ENCODE measurements at places on chromosomes 1 and 21. TPM values are rescaled to one million over a fixed set of nuclear protein-coding genes. Genes with fewer than 3 reads are reported as not detected.

CELA3A gene
- total RNA-seq, result not detected

AMPD1 gene
- total RNA-seq, result not detected

SYT6 gene
- total RNA-seq, result not detected

HSD11B1 gene
- total RNA-seq, result 20.3 TPM

MRPL9 gene
- 86.5 TPM for total RNA-seq

GRCh38 chr1:38153778-38154470 is 107.3 kb upstream of the POU3F1 start:
- no peak for DNase-seq

GRCh38 chr1:219000631-219001030 is 173.0 kb upstream of the LYPLAL1 start:
- DNase-seq, result no peak

DNA sequence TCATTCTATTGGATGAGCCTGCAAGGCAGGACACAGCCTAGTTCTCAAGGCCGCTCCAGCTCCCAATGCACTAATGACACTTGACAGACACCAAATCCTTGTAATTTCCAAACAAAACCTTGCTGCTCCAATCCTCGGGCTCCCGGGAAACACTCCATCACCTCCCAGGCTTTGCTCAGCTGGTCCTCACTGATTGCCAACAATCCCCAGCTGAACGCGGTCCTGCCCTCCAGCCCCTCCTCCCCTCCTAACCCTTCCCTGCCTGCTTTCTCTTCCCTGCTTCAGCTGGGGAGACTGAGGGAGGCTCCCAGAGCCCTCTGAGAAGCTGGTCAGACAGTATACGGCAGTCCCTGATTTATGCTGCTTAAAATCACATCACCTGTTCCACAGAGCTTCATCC is 114.4 kb upstream of the TNR start:
- DNase-seq, result no peak

DNA sequence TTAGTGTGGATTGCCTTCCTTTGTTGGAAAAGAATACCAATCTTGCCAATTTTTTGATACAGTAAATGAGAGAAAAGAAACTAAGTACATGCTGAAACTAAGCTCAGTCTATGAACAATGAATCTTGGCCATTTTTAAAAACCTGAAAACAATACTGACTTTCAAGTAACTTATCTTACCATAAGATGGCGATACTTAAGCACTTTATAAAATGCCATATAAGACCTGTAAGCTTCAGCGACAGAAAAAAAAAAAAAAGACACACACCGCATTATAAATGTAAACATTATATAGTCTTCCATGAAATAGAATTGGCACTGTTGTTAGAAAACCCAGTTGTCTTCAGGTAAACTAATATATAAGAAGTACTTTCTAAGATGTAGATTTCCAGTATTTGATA is 3.0 kb downstream of the OLFM3 start:
- no peak for DNase-seq

GRCh38 chr1:66446261-66447001 is 87.5 kb upstream of the SGIP1 start:
- peak; percentile 82 for DNase-seq

DNA sequence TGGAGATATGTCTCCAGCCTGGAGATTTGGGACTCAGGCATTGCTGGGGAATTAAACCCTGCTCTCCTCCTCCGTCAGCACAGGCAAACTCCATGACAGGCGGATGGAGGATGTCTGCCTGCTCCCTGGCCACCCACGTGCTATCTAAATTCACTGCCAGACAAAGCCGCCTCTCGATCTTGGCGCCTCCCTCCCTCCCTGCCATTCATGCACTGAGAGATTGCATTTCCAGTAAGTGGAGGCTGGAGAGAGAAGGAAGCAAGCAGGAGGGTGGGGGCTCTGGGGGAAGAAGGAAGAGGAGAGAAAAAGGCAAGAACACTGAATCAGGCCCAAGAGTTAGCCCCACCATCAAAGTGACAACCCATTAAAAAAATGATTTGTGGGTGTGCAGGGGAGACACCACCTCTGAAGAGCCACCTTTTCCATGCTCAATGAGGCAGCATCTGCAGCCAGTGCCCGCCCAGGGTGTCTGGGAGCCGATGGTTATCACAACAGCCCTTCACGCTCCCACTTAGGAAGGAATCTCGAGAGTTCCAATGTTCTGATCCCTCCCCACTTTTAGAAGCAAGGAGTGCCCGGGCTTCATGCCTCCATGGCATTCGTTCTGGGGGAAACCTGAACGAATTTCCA is 183.0 kb downstream of the HIVEP3 start:
- no peak for DNase-seq

DNA sequence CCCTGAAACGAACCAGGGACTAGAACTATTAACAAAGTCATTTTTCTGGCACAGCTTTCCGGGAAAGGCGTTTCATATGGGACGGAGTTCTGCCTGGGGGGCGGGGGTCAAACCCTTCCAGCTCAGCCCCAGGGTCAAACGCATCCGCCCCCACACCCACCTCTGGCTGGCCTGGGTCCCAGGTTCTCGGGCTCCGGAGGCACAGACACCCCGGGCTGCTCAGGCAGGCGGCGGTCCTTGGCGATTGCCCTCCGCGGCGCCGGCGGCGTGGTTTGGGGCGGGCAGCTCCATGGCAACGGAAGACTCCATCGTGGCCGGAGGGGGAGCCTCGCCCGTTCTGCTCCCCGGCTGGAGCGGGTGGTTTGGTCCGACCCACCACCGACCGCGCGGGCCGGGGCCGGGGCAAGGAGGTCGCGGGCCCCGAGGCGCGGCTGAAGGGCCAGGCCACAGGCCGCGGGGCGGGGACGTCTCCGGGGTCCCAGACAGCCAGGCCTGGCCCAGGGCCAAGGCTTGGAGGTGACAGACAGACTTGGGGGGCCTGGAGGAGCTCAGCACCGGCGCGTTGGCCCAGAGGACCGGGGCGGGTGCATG is at the start of gene CFAP74:
Gene CFAP74, minus strand, starts transcription at position 246 of the 591 bp plus-strand sequence. CDS start 12,830 bp downstream, outside the sequence.
- DNase-seq, result peak; percentile 54

GRCh38 chr1:21174230-21174629 is 2.5 kb downstream of the EIF4G3 start:
- DNase-seq, result no peak

- peak; percentile 96 for DNase-seq
Observed at GRCh38 chr1:177984136-177984525, 14.3 kb upstream of the SEC16B start.

DNA sequence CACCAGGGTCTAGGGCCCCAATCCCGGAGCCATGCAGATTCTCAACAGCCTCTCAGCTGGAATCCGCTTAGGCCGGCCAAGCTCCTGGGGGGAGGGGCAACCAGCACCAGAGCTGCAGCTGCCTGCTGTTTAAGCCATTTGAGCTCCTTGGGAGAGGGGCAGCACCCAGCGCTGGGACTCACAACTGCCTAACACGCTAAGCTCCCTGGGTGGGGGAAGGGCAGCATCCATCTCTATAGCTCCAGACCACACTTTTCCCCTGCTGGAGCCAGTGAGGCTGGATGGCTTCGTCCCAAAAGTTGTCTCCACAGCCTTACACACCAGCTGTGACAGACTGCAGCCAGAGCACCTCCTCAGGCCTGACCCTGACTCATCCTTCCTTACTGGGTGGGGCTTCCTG is 6.9 kb upstream of the PTGFR start:
- peak; percentile 18 for DNase-seq

DNA sequence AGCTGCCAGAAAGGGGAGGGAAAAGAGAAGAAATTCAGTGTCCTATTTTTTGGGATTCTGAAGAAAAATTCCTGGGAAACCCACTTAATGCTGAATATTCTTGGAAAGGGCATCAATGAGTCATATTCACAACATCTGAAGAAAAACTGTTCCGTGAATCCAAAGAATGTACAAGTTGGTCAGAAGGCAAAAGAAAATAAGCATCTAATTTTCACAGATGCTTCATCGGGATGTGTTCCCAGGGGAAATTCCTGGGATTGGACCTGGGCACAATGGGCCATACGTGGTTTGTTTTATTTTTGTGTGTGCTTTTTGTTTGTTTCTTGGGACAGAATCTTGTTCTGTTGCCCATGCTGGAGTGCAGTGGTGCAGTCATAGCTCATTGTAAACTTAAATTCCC is 112.2 kb downstream of the MAP3K21 start:
- no peak for DNase-seq

- peak; percentile 73 for DNase-seq
Observed at GRCh38 chr1:184033711-184034167, 3.8 kb downstream of the COLGALT2 start.
